Aorta (tissue), 5 donors: ENCODE measurements at places on chromosomes 1 and 21. TPM values are rescaled to one million over a fixed set of nuclear protein-coding genes. Genes with fewer than 3 reads are reported as not detected.
A peak's percentile ranks its signal among the peaks of the same experiment; 100 is the strongest.

GRCh38 chr1:19484338-19484797, 971 bp downstream of the CAPZB start:
- peak overlapping the region; percentile 84 for H3K4me3 ChIP-seq
- H3K27ac ChIP-seq = peak overlapping the region; percentile 6
- no peaks in the 10 kb centered on the region for H3K36me3 ChIP-seq
- DNase-seq = no peak
- peaks cover 5% of the 10 kb centered on the region for H3K4me1 ChIP-seq
- H3K27me3 ChIP-seq = no peaks in the 10 kb centered on the region

GRCh38 chr1:65279070-65279779, 30.1 kb upstream of the DNAJC6 start:
- no peaks in the 10 kb centered on the region for H3K4me1 ChIP-seq
- H3K27ac ChIP-seq = no peak overlapping the region
- H3K4me3 ChIP-seq = no peak overlapping the region
- no peaks in the 10 kb centered on the region for H3K27me3 ChIP-seq
- no peak for DNase-seq
- no peaks in the 10 kb centered on the region for H3K36me3 ChIP-seq

DNA sequence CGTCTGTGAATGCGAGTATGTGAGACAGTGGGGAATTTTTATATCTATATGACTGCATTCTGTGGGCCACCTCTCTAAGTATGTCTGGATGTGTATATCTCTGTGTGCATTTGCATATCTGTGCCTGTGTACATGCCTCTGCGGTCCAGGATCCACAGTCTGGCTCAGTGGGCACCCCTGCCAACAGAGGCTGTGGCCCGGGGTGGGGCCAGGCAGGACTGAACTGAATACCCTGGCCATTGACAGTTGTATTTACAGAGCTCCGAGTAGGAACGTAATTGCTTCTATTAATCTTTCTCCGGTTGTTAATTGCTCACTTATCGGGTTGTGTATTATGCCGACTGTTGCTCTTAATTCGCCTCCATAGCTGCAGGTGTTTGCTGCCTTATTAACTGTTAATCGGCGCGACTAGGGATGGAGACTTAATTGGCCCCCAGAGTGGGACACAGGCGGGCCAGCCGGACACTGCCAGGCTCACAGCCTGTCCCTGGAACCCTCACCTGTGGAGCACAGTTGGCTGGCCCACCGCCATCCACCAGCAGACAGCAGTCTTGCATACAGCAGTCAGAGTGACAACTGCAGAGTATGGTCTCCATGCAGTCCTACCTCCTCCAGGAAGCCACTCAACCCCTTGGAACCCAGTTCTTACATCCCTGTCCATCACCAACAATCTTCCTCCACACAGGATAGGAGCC, 22.4 kb upstream of the ADGRB2 start:
- H3K4me3 ChIP-seq = no peak overlapping the region
- DNase-seq = peak; percentile 43
- no peaks in the 10 kb centered on the region for H3K4me1 ChIP-seq

- H3K4me1 ChIP-seq = no peaks in the 10 kb centered on the region
- H3K4me3 ChIP-seq = no peak overlapping the region
- H3K27ac ChIP-seq = no peak overlapping the region
- no peaks in the 10 kb centered on the region for H3K36me3 ChIP-seq
These were observed 238.2 kb downstream of the NRIP1 start for GRCh38 chr21:14826630-14827029.

DNA sequence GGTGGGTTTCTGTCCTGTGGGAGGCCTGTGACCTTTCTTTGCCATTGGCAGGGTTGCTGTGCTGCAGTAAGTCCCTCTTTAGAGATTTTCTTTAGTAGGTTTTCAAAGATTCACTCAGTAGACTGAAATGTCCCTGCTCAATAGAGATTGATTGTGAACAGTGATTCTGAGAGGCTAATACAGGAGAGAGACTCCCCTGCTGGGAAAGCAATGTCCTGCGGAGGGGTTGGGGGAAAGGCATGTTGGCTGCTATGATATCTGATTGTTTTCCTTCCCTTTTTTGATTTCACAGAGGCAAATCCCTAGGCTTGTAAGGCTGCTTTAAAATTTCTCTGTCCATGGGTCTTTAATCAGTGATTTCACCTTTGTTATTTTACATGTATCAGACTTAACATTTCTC, 589.9 kb downstream of the ADGRL2 start:
- no peaks in the 10 kb centered on the region for H3K4me1 ChIP-seq
- H3K27ac ChIP-seq = no peak overlapping the region
- no peak for DNase-seq
- no peaks in the 10 kb centered on the region for H3K36me3 ChIP-seq
- no peaks in the 10 kb centered on the region for H3K27me3 ChIP-seq

- no peak overlapping the region for H3K27ac ChIP-seq
- no peaks in the 10 kb centered on the region for H3K27me3 ChIP-seq
- H3K36me3 ChIP-seq = no peaks in the 10 kb centered on the region
These were observed 8.2 kb upstream of the SAMD11 start for GRCh38 chr1:915295-916172.

- no peaks in the 10 kb centered on the region for H3K4me1 ChIP-seq
- no peak for DNase-seq
- H3K27me3 ChIP-seq = no peaks in the 10 kb centered on the region
- no peak overlapping the region for H3K27ac ChIP-seq
These were observed 94.8 kb downstream of the EBNA1BP2 start for GRCh38 chr1:43077273-43077672.

DNA sequence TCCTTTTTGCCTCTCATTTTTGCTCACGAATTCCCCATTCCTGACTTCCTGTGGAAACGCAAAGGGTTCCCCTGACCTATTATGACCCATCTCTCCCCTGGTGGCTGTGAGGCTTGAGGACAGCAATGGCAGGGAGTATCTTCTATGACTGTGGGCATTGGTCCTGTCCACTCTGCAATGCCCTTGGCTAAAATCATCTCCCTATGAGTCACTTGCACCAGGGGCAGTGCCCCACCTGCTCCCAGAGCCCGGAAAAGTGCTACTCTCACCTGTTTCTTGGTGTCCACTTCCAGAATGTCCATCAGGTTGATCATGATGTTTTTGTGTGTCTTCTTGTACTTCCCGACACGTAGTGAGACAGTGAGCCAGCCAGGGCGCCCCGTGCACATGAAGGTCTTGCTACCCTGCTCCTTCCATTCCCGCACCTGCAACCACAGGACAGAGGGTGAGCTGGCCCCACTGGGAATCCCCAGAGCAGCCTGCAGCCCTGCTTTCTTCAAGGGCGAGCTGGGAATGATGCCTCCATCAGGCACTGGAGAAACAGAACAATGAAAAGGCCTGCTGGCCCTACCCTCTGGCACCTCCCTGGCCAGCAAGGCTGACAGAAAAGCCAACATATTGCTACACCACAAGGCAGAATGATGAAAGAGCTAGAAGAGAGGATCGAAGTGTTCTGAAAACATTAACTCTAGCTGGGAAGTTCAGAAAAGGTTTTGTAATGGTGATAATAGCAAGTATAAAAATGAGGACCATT, 3.5 kb downstream of the DHCR24 start:
- H3K4me3 ChIP-seq = no peak overlapping the region
- no peaks in the 10 kb centered on the region for H3K36me3 ChIP-seq
- H3K27ac ChIP-seq = no peak overlapping the region
- H3K27me3 ChIP-seq = no peaks in the 10 kb centered on the region
- no peak for DNase-seq

DNA sequence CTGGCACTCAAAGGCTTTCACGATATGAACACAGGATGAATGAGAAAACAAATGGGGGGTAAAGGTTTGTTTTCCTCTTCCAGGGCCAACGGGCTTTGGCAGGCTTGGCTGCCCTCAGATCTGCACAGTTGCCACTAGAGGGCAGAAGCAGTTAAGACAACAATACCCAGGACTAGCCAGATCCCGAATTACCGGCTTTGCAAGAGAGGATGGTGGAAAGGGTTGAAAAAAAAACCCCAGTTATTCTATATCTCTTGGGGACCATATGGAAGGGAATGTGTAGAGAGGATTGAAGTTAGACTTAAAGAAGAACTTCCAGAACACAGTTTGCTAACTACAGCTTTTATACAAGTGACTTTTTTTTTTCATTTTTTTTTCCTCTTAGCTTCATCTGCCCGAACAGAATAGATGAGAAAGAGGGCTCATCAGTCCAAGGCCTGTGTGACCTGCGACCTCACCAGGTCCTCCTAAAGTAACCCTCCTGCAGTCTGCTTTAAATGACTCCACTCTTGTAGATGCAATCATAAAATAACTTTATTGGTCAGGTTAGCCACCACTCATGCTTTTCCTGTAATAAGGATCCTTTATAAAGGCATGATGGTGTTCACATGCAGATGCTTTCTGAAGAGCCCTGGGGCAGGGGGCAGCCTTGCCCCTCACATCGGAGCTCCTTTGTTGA, 10.7 kb downstream of the FMOD start:
- no peak overlapping the region for H3K4me3 ChIP-seq
- H3K27ac ChIP-seq = no peak overlapping the region
- no peaks in the 10 kb centered on the region for H3K27me3 ChIP-seq
- no peaks in the 10 kb centered on the region for H3K36me3 ChIP-seq
- H3K4me1 ChIP-seq = no peaks in the 10 kb centered on the region

DNA sequence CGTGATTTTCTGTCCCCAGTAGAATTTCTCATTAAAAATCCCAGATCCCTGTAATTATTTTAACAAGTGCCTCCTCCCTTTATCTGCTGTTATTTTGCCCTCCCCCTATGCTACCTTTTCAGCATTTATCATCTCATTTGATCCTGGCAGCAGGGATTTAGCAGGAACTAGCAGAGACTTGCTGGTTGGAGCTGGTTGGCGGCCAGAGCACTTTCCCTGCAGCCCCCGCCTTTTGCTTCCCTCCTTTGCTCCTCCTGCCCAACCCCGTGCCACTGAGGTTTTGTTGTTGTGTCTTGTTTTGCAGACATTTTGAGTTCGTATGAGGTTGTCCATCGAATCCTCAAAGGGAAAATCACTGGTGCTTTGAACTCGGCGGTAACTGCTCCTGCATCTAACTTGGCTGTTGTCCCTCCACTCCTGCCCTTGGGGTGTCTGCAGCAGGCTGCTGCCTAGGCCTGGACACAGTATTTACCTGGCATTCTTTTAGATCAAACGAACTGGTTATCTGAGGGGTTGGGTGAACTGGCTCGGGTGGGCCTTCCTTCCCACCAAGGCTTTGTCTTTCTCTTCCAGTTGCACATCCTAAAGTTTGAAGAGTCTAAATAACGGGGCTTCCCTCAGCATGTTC, 11.2 kb downstream of the UBE2Q1 start:
- peaks cover 4% of the 10 kb centered on the region for H3K36me3 ChIP-seq
- no peaks in the 10 kb centered on the region for H3K4me1 ChIP-seq
- no peak overlapping the region for H3K4me3 ChIP-seq
- no peaks in the 10 kb centered on the region for H3K27me3 ChIP-seq
- DNase-seq = no peak
- no peak overlapping the region for H3K27ac ChIP-seq

DNA sequence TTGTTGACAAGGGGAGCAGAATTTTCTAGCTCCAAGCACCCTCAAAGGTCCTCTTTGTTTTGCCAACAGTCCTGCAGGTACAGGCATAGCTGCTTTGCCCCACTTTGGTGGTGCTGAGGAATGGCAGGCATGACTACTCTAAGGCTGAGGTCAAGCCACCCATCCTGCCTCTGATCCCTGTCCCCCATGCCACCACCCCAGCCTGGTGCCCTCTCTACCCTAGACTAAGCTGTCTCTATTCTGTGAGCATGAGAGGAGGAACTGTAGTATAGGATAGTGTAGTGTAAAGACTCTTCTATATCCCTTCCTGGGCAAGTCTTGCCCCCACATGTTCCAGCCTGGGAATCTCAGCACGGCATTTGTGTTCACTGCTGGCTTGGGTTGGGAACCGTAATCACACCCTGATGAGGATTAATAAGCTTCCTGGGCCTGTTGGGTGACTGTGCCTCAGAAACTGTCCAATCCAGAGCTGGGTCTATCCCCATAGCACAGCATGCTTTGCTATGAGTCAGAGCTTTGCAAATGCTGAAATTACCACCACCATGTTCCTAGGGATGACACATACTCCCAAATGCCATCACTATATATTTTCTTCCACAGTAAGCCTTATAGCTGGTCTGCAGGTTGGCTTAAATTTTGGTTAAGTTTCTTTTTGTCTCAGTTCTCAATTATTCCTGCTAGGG, 105.7 kb upstream of the PPP2R5A start:
- no peaks in the 10 kb centered on the region for H3K36me3 ChIP-seq
- H3K27ac ChIP-seq = no peak overlapping the region
- H3K4me3 ChIP-seq = no peak overlapping the region
- H3K4me1 ChIP-seq = no peaks in the 10 kb centered on the region

GRCh38 chr1:7992885-7993284, 31.4 kb downstream of the PARK7 start:
- H3K27me3 ChIP-seq = no peaks in the 10 kb centered on the region
- no peak overlapping the region for H3K27ac ChIP-seq
- H3K4me3 ChIP-seq = no peak overlapping the region
- no peaks in the 10 kb centered on the region for H3K36me3 ChIP-seq
- no peaks in the 10 kb centered on the region for H3K4me1 ChIP-seq

GRCh38 chr1:24910751-24911650, 19.1 kb downstream of the RUNX3 start:
- H3K27me3 ChIP-seq = no peaks in the 10 kb centered on the region
- no peak overlapping the region for H3K27ac ChIP-seq
- no peaks in the 10 kb centered on the region for H3K36me3 ChIP-seq
- no peak overlapping the region for H3K4me3 ChIP-seq

GRCh38 chr1:228809621-228810394, 74.5 kb downstream of the RHOU start:
- H3K27ac ChIP-seq = no peak overlapping the region
- DNase-seq = no peak
- H3K4me1 ChIP-seq = no peaks in the 10 kb centered on the region
- H3K36me3 ChIP-seq = no peaks in the 10 kb centered on the region
- no peak overlapping the region for H3K4me3 ChIP-seq
- H3K27me3 ChIP-seq = no peaks in the 10 kb centered on the region

DNA sequence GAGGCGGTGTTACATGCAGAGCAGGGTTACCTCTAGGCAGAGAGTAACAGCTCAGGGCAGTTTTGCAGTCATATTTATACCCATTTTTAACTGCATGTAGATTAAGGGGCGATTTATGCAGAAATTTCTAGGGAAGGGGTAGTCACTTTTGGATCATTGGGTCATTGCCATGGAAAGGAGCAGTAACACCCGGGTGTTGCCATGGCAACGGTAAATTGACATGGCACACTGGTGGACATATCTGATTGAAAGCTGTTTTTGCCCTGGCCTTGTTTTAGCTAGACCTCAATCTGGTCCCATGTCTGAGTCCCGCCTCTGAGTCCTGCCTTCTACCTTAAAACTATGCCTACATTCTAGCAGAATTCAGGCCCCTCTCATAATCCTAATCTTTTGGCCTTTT, 11.8 kb upstream of the USP1 start:
- H3K4me1 ChIP-seq = no peaks in the 10 kb centered on the region
- no peak overlapping the region for H3K27ac ChIP-seq
- H3K4me3 ChIP-seq = no peak overlapping the region

DNA sequence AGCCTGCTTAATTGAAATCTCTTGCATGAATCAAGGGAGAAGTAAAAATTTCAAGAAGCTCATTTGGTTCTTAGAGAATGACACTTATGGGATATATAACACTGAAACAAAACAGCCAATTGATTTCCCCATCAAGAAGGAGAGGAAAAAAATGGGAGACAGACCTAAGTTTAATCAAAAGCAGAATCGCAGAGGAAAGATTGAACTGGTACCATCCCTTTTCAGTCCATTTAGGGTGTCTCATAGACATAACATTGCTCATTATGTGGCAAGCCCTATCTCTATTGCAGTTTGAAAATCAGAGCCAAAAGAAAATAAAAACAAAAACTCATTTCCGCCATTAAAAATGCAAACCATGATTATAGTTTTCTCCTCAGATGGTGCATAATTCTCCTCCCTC, 119.6 kb downstream of the AK5 start:
- no peak for DNase-seq
- no peaks in the 10 kb centered on the region for H3K36me3 ChIP-seq
- H3K27me3 ChIP-seq = no peaks in the 10 kb centered on the region
- H3K4me3 ChIP-seq = no peak overlapping the region

Gene MYOCOS
- total RNA-seq = not detected

Gene LMOD1
- 347 TPM for total RNA-seq

Gene MROH9
- total RNA-seq = 0.39 TPM

Gene USP21
- 28.1 TPM for total RNA-seq

Gene RGS8
- 0.10 TPM for total RNA-seq
